Posterior vena cava (tissue), 2 donors: ENCODE measurements at places on chromosomes 11 and 22.

GRCh38 chr11:12079726-12080556 is 30.4 kb upstream of the MICAL2 start:
- peak; percentile 94 for DNase-seq

GRCh38 chr22:39134366-39135091 is 18.0 kb downstream of the CBX7 start:
- DNase-seq: peak; percentile 70

DNA sequence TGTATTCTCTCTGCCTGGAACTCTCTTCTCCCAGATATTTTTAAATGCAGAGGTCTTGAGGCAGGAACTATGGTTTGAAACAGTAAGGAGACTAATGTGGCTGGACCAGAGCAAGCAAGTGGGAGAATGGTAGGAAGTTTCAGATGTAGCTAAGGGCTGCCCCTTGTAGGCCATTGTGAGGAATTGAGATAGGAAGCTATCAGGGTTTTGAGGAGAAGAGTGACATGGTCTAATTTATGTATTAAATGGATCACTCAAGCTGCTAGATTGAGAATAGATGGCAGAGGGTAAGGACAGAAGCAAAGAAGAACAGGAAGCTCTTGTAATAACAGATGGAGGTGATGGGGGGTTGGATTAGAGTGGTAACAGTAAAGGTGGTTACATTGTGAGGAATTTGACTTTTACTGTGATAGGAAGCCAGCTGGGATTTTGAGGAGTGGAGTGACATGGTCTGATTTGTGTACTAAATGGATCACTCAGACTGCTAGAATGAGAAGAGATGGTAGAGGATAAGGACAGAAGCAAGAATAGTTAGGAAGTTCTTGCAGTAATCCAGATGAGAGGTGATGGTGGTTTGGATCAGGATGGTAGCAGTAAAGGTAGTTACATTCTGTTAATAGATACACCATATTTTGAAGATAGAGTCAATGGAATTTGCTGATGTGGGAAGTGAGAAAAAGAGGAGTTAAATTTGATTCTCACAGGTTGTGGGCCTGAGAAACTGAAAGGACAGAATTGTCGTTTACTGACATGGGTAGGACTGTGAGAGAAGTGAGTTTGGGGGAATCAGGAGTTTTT is 63.0 kb downstream of the HIPK3 start:
- no peak for DNase-seq

- no peak for DNase-seq
Measured at GRCh38 chr11:126800009-126800408, 200.6 kb downstream of the KIRREL3 start.

- no peak for DNase-seq
Measured at GRCh38 chr11:105393326-105393725, 216.5 kb upstream of the GRIA4 start.

- DNase-seq: no peak
Measured at GRCh38 chr11:81104051-81104450, 1629.6 kb downstream of the FAM181B start.

DNA sequence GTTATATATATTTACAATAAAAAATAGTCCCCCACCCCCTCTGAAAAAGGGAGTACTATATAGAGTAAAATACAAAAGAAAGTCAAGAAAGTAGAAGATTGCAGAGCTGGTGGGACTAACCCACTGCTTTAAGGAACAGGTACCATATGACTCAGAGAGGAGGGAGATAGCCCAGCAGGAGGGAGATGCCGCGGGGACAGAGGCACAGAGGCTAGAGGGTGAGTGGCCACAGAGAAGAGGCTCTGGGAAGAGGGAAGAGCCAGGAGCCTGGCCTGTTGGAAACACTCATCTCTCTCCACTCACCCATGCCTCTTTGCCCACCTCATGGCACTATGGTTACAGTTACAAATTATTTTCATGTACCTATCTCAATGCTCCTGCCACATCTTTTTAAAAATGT is 53.6 kb upstream of the LYVE1 start:
- DNase-seq: no peak

DNA sequence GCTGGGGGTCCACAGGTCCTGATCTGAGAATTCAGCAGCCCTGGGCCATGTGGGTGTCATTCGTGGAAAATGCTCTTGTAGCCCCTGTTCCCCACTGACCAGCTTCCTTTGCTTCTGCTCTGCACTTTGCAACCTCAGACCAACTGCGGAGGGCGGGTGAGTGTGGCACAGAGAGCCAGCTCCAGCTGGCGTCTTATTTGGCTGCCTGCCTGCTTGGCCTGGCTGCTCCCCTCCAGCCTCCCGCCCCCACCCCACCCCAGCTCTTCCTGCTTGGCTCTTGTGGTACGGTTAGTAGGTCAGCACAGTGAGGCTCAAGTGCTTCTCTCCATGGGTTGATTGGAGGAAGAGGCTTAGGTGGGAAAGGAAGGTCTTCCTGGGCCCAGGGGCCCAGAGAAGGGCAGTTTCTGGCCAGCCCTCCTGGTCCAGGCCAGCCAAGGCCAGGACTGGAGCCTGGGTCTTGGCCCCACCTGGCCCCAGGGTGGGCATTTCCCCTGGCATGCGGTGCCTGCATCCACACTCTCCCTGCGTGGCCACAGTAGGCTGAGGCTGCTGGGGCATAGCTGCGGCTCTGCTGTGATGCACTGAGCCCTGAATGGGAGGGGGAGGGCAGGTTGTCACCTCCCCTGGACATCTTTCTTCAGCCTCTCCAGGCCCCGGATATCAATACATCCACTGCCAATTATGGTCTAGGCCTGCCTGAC is 26.5 kb downstream of the MYO7A start:
- DNase-seq: no peak

- no peak for DNase-seq
Measured at GRCh38 chr22:41239443-41240128, 1.1 kb downstream of the CHADL start.

- no peak for DNase-seq
Measured at GRCh38 chr11:83105168-83105567, 33.5 kb upstream of the RAB30 start.

DNA sequence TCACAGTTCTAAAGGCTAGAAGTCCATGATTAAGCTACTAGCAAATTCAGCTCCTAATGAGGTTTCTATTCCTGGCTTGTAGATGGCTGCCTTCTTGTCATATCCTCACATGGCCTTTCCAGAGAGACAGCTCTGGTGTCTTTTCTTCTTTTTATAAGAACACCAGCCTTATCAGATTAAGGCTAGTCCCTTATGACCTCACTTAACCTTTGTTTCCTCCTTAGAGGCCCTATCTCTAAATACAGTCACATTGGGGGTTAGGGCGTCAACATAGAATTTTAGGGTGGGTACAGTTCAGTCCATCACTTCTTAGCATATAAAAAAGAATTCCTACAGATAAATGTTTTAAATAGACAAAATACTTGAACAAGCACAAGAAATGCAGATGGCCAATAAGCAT is 18.2 kb upstream of the CLPB start:
- DNase-seq: no peak

- no peak for DNase-seq
Measured at GRCh38 chr11:20616920-20617319, 17.5 kb downstream of the SLC6A5 start.

DNA sequence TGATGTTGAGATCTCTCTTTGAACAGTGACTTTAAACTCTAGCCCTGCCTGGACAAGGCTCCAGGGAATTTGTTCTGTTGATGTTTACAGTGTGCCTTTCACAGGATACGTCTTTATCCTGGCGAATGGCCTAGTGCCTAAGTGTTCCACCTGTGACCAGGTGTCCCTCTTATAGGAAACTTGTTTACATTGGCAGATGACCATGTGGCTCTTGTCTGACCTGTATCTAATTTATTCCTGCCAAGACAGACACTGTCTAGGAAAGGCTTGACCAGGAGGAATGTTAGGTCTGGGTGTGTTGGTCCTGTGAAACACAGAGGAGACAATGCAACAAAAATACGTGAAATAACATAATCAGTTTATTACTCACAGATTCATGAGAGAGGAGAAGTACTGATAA is 875.6 kb downstream of the METTL15 start:
- DNase-seq: no peak

- no peak for DNase-seq
Measured at GRCh38 chr11:57231539-57232253, 5.4 kb downstream of the APLNR start.
